ENCODE measurements at places on chromosomes 11 and 22.

DNA sequence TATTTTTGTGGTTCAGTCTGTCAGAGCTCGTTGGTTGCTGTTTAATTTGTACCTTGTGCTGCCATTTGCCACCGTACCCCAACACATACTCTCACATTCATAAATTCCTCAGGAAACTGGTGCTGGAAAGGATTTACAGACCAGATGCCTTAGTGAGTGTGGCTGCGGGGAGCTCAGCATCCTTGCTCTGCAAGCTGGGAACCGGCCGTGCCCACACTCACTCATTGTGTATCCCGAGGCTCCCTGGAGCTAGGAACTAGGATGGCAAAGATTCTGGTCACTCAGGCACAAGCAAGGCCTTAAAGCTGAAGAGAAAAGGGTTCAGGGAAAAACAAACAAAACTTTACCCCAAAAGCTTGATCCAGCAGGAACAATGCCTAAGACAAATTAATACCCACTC, 64.6 kb upstream of the TTC12 start:
- DNase-seq, result no peak

GRCh38 chr11:62048100-62048499, 75.7 kb upstream of the INCENP start:
- no peak for DNase-seq

- DNase-seq, result no peak
Measured at GRCh38 chr11:92340839-92341238, 116.2 kb downstream of the FAT3 start.

GRCh38 chr11:22699388-22699787, 33.0 kb downstream of the GAS2 start:
- no peak for DNase-seq

DNA sequence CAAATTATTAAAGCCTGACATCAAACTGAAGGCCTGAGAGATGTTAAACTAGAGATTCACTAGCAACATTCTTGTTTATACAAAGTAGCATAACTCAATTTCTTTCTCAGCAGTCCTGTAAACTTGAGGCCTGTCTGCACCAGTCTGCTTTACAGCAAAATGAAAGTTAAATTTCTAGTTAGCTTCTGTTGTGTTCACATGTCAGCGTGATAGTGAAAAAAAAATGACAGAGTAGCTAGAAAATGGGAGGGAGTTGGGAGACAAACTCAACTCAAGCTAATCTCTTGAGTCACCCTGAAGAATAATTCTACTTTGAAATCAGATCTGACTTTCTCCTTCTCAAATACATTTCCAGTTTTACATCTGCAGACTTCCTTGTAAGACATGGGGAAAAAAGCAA, 6.5 kb downstream of the RBFOX2 start:
- no peak for DNase-seq

All from HS-5 (cell line).